ENCODE measurements at places on chromosomes 7 and 10.

DNA sequence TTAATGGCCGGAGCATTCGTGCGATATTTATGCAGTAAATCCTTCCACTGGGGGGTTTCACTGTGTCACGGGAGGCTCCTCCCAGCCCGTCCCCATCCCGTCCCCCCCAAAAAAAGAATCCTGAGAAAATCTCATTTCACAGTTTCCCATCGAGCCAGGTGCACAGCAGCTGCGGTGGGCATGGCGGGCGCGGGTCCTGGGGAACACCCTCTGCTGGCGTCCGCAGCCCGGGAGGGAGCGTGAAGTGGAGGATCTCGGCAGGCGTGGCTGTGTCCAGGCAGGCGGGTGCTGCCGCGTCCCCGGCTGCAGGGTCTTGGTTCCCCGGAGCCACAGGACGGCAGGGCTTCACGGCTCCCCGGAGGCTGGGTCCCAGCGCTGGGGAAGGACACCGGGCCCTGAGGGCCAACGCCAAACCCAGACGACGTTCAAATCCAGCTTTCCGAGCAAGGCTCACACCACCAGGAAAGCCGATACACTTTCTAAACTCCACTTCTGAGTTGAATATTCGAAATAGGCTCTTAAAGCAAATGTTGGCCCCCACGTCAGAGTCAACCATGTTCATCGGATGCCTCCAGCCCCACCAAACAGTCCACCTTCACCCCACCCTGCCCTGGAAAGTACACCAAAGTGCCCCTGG is 55.7 kb downstream of the PDGFA start:
- DNase-seq, result no peak

DNA sequence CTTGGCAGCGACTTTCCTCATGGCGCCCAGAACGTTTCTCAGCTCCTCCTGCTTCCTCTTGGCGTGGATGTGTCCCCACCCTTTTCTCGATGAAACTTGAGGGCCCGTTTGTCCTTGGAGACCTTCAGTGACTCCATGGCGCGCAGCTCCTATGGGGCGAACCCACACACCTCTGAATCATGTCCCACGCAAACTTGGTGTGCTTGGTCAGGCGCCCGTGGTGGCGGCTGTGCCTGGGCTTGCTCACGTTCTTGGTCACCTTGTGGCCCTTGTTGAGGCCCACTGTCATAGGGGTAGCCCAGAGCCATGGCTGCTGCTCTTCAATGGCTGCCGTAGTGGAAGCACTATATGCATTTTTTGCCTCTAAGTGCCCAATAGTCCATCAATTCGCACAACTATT is 117.5 kb upstream of the FOXP2 start:
- DNase-seq, result no peak

GRCh38 chr7:102836191-102836919 is 76.4 kb upstream of the LRRC17 start:
- no peak for DNase-seq

DNA sequence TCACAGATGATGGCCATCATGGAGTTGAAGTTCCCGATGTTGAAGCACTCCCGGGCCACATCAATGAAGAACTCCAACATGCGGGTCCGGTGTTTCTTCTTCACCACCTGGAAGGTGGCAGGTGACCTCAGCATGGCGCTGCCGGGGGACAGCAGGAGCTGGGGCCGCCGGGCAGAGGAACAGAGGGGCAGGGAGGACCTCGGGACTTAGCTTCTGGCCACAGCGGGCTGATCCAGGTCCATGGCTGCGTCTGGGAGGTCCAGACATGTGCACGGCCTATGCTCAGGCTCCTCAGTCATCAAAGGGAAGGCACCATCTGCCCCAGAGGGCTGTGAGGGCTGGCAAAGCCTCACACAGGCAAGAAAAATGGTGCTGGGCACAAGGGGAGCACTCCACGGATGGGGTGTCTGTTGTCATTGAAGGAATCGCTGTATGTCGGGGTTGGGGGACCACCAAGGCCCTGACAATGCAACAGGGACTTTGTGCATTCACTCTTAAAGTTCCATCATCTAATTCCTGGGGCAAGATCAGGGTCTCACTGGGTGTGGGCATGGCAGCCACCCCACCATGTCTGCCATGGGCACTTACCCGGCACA is 60.9 kb downstream of the CSGALNACT2 start:
- no peak for DNase-seq

GRCh38 chr10:31759124-31759798 is 169.4 kb downstream of the ARHGAP12 start:
- DNase-seq, result no peak

GRCh38 chr7:100720671-100721504 is 620 bp downstream of the EPO start:
- no peak for DNase-seq

DNA sequence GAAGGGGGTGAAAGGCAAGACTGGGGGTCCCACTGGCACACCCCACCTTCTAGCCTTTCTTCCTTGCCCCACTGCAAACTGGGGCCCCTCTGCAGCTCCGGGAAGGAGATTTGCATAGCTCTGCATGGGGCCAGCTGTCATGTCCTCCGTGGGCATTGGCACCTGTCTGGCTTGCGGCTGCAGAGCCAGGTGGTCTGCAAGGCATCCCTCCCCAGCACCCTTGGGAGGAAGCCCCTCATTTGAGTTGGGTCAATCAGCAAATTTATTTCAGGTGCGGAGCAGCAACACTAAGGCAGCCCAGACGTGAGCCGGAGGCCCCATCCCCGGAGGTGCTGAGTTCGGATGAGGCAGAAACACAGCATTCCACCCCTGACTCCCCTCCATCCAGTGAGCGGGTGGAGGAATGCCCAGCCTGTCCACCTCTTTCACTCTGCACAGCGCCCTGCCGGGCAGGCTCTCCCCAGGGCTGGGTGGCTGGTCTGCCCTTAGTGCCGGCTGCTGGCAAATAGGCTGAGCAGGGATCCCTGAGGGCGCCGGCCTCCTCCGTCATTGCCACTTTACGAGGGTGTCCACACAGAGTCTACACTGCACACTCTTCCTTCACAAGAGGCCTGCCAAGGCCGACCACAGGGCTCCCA is 143.2 kb downstream of the TCERG1L start:
- DNase-seq, result no peak

DNA sequence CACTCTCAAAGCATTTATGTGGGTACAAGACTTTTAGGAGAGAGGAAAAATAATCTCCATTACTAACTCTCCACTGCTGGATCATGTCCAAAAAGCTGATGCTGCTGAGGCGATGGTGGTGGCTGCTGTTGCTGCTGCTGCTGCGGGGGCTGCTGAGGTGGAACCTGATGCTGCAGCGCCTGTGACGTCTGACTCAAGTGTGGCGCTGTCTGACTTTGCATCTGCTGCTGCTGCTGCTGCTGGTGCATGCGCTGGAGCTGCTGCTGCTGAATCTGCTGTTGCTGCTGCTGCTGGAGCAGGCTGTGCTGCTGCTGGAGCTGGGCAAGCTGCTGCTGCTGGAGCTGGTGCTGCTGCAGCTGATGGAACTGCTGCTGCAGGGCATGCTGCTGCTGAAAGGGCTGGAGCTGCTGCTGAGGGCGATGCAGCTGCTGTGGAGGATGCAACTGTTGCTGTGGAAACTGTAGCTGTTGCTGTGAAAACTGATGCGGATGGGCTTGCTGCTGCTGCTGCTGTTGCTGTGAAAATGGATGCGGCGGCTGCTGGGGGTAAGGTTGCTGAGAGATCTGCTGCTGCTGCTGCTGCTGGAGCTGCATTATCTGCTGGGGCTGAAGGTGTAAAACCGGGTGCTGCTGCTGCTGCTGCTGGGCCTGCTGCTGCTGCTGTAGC is 34.5 kb downstream of the PAXIP1 start:
- DNase-seq, result no peak

GRCh38 chr10:107139237-107139636 is 25.3 kb downstream of the SORCS1 start:
- DNase-seq, result no peak

DNA sequence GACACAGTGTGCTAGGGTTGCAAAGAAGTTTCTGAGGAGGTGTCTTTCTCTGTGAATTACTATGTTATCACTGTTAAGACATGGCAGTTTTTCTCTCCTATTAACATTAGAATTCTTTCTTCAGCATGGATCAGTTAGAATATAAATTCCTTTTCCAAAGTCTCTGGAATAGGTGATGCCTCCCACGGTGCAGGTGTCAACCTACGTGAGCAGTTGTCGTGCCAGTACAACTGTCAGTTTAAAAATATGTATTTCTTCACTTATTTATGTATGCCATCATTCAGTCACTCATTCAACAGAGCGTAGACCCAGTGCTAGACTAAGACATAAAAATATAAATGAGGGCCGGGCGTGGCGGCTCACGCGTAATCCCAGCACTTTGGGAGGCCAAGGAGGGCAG is 83.5 kb downstream of the TACC2 start:
- no peak for DNase-seq

DNA sequence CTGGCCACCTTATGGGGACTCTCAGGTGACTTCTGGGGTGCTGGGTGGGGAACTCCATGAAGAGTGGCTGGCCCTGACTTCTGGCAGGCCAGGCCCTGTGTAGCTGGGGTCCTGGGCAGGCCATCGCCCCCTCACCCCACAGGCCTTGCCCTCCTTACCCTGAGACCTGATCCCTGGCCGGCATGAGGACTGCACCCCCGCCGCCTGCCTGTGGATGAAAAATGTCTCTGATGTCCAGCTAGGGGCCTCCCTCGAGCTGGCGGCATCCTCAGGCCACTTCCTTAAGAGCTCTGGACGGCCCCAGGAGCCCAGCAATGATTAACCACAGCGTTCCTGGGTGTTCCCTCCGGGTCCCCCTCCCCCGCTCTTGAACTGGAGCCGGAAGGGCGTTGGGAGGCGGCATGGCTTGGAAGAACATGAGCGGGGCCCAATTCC is 31.8 kb upstream of the SHH start:
- DNase-seq, result no peak

- DNase-seq, result no peak
Observed at GRCh38 chr7:41907444-41907843, 204.6 kb upstream of the INHBA start.

GRCh38 chr10:71216363-71216695 is 4.0 kb downstream of the UNC5B start:
- DNase-seq, result no peak

DNA sequence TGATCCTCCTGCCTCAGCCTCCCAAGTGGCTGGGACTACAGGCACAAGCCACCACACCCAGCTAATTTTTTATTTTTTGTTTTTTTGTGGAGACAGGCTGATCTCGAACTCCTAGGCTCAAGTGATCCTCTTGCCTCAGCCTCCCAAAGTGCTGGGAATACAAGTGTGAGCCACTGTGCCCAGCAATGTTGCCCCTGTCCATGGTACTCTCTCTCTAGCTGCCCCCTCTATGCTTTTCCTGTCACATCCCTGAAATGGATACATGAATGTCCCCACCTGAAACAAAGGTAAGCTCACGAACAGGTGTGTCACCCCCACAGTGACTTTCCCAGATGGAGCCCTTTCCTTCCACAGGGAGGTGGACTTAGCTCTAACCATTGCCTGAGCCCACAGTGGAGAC is 141.1 kb upstream of the MGMT start:
- DNase-seq, result no peak

DNA sequence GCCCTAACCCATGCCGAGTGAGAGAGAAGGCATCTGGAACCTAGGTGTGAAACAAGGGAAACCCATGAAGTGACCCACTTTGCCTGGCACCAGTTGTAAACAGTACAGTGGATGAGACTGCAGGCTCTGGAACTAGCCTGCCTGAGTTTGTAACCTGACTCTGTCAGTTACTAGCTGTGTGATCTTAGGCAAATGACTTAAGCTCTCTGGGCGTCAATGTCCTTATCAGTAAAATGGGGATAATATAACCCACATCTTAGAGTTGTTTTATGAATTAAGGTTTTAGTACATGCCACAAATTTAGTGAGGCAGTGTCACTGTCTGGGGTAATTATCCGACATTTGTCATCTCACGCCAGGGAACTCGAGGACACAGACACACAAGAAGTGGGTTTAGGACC is 82.9 kb upstream of the AGK start:
- DNase-seq, result no peak

DNA sequence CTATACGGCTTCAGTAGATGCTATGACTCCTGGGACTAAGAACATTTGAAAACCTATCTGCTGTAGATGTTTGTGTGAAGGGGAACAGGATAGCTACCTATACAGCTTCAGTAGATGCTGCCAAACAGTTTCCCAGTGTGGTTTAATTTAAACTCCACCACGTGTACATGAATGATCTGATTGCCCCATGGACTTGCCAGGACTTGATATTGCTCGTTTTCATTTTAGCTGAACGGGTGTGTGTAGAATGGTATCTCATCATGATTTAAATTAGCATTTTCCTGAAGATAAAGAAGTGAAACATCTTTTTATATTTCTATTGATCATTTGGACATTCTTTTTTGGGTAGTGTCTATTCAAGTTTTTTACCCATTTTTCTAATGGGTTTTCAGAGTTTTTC is 77.8 kb upstream of the PIP4K2A start:
- no peak for DNase-seq

- DNase-seq, result no peak
Observed at GRCh38 chr10:76442113-76442512, 1010.7 kb downstream of the LRMDA start.

GRCh38 chr10:116274064-116274904 is 1.3 kb upstream of the GFRA1 start:
- DNase-seq, result no peak

DNA sequence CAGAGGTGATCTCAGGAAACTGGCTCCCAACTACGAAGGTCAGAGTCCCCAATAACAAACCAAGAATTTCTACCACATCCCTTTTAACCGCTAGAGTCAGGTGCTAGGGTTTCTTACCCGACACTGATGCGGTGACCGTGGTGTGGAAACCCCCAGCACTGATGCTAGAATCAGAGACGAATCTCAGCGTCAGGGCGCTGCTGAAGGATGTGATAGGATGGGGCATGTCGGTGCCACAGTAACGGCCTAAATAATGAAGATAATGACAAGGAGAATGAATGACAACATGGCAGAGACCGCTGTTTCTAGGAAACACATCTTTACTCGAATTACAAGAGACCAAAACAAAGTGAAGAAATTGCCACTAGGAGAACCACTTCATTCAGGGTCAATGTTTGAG is 131.1 kb upstream of the RSU1 start:
- DNase-seq, result peak; percentile 20
